ENCODE measurements at places on chromosomes 5 and 9.

DNA sequence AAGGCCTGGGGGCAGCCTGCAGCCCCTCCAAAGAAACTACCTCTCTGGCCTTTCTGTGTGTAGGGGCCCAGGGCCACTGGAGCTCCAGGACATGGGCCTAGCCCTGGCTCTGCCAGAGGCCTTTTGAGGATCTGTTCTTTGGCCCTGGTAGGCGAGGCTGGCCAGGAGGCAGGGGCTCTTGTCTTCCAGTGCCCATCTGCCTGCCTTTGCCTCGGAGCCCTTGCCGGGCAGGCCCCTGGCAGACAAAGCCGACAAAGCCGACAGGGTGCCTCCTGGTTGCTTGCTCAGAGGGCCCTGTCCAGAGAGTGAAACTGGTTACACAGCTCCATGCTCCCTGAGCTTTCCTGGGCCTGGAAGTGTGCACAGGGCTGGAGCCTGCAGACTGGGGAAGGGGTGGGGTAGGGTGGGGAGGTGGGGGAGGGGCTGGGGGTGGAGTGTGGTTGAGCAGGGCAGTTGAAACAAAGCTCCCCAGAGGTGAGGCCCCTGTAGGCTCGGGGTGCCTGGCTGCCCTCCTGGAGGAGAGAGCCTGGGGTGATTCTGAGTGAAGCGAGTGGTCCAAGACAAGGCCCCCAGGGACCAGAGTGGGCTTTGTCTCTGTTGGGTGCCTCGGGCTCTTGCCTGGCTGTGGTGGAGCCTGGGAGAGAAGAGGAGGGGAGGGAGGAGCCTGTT, 29.3 kb downstream of the PTPA start:
- no peak for DNase-seq

DNA sequence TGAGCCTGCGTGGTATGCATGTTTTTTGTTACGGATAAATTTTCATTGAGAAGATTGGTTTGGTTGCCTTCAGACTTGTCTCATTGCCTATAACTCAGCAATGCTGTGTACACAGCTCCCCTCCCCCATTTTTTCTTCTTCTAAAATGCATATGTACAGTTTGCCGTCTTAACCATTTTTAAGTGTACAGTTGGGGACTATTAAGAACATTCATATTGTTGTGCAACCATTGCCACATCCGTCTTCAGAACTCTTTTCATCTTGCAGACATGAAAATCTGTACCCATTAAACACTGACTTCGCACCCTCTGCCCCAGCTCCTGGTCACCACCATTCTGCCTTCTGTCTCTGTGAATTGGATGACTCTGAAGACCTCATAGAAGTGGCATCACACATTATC, 6.2 kb downstream of the EXOC3 start:
- DNase-seq = no peak

- no peak for DNase-seq
These were observed 37.7 kb downstream of the NSG2 start for GRCh38 chr5:174083056-174083827.

DNA sequence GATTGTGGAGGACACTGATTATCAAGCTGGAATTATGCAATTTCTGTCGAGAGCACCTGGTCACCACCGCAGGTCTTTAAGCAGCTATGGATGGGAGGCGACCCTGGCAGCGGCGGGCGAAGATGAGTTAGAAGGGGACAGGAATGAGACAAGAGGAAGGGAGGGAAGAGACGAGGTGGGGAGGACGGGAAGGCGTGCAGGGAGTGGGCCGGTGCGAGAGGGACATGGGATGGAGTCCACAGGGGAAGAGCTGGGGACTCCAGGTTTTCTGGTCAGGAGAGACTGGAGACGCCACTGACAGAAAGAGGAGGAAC, 192.3 kb downstream of the MELK start:
- DNase-seq = no peak

- DNase-seq = no peak
These were observed 235.0 kb downstream of the GOLPH3 start for GRCh38 chr5:31939151-31939550.

- DNase-seq = no peak
These were observed 5.6 kb upstream of the CAMK2A start for GRCh38 chr5:150295172-150295634.

- DNase-seq = peak; percentile 41
These were observed 21.3 kb upstream of the ZNF782 start for GRCh38 chr9:96875461-96876142.

GRCh38 chr9:112094948-112095681, 80.0 kb downstream of the SUSD1 start:
- no peak for DNase-seq

DNA sequence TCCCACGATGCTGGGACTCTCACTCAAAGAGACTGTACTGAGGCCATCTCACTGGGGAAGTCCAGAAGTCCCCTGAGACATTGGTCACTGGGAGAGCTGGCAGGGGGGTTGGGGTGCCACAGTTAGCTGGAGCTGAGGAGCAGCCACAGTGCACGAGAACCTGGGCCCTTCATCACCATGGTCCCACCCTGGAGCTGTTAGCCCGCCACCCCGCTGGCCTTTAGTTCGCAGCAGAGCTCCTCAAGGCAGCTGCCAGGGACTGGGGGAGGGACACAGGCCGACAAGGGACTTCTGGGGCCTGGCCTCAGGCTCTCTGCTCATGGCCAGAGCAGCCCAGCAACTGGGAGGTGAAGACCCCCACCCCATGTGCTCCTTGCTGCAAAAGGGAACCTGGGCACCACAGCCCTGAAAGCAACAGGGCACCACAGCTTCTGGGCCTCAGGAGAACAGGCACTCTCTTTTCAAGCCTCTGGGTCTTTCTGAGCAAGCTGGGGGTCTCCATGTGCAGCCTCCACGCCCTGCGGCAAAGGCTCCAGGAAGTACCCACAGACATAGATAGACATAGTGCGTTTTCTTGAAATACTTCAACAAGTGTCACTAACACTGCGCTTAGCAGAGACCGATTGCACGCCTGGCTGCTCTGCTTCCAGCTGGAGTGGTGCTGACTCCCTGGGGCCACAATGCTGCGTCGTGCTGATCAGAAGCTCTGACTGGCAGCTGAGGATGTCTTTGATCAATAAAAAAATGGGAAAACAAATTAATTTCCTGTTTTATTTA, 46.0 kb downstream of the VAV2 start:
- DNase-seq = no peak

- no peak for DNase-seq
These were observed 48.8 kb downstream of the LNPEP start for GRCh38 chr5:96984506-96985192.

DNA sequence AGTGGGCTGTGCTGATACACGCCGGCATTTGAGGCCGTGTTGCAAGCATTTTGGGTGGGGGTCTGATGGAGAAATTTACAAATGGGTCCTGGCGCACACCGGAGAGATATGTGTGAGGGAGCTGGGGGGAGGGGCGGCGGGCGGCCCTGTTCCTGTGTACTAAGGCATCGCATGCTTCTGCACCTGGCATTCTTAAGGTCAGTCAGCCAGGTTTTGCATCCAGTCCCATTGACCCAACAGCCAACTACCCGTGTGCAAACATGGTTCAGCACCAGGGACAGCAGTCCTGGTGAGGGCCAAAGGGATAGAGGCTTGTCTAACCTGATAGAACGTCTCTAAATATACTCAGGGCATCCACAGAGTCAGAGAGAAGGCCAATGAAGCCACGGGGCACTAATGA, 839 bp downstream of the GABRG2 start:
- no peak for DNase-seq

DNA sequence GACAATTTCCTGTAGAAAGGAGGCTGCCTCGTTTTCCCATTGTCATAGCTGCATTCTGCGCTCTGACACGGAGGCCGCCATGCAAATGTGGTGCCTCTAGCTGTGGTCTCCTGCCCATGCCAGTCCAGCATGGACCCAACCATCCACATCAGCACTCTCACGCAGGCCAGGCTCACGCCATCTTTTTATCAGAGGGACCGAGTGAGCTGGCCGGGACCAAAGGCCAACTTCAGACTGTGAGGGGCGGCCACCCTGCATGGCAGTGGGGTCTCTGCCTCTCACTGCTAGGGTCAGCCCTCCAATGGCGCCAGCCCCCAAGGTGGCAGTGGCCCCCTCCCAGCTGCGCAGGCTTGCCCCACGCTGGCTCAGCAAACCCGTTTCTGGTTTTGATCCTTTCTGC, 131.9 kb upstream of the LMX1B start:
- DNase-seq = no peak

DNA sequence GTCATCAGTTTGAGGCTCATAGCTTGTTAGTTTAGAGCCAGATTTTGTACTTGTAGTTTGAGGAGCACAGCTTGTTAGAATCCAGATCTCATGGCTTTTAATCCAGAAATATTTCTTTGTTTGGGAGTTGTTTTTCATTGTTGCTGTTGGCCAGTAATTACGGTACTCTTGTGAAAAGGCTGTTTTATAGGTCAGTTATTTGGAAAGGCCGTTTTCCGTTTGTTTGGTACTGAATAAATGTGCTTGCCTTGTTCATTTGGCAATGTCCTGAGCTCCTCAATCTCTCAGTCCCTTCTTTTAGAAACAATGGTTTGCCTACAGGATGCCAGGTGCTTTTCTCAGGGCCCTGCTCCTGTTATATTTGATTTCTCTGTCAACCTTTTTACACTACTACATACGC, 4.5 kb upstream of the MOB3B start:
- DNase-seq = no peak

DNA sequence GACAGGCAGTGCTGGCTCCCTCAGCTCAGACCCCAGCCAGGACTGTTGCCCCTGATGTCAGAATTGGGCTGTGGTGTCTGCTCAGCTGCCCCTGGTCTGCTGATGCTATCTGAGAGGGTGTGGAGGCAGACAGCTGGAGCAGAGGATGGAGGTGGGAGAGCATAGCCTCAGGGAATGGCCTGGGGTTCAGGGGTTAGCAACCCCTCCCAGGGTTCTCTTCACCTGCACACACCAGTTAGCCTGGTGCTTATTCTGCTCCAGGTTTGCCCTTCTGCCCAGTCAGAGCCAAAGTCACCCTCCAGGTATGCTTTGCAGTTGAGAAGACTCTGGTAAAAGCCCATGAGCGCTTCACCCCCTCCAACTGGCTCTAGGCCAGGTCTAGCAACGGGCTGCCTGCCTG, 109.8 kb downstream of the SAXO1 start:
- DNase-seq = no peak

DNA sequence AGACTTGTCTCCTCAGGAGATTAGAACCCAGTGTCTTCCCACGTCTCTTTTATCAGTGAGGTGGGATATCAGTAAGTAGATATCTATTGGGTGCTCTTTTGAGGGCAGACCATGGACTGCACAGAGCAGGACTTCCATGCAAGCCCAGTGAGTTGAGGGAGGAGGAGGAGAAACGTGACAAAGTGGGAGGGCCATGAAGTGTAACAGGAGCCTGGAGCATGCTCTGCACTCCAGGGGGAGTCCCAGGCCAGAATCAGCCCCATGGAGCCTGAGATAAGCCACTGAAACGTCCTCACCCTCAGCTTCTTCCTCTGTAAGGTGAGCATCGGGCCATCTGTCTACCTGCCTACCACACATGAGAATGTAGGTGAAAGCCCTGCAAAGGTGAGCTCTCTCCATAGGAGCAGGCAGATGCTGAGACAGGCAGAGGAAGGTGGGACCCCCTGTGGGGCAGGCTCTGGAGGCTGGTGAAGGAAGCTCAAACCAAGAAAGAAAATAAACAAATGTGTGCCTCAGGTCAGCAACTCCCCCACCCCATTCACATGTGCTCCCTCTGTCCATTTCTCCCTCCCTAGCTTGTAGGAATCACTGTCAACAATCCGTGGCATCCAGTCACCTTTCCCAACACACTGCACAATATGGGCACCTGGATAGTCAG, 87.4 kb downstream of the NRG2 start:
- DNase-seq = no peak

- DNase-seq = no peak
These were observed 14.5 kb upstream of the AFAP1L1 start for GRCh38 chr5:149257131-149257530.

- no peak for DNase-seq
These were observed 45.8 kb upstream of the STK32A start for GRCh38 chr5:147189109-147189424.

GRCh38 chr9:34457266-34458012, 931 bp downstream of the FAM219A start:
- no peak for DNase-seq

DNA sequence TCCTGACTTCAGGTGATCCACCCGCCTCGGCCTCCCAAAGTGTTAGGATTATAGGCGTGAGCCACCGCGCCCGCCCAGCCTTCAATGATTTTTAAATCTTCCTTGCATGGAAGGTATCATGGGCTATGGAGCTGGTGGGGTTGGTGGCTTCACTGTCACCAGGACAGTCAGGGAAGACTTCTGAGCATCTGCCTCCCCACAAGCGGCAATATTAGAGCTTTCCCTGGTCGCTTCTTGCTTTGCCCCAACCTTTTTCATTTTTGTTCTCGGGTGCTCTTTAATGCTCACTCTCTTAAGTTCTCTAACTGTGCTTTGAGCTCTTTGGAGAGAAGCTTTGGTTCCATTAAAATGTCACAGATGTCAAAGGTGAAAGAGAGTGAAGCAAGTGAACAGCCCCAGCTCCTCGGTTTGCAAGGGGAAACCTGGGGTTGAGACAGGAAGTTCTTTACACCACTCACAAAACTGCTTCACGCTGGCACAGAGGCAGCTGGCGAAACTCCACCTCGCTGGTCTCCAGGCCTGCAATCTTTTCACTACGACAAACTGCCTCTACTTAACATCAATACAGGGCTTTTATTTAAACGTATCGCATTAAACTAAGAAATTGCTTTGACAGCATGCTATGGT, 142.5 kb upstream of the RETREG1 start:
- DNase-seq = no peak

DNA sequence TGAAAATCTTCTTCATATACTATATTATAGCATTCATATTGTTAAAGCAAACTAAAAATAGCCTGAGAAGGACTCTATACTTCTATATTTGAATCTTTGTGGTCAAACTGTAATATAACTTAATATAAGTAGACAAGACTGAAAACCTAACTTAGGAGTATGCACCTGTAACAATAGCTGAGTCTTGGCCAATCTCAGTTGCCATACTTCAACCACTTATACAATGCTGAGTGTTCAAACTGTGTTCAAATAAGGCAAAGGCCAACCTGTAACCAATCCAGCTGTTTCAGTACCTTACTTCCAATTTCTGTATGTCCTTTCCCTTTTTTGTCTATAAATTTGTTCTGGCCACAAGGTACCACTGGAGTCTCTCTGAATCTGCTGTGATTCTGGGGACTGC, 1360.8 kb upstream of the CDH9 start:
- DNase-seq = no peak

GRCh38 chr5:178229861-178230260, 2.7 kb downstream of the PHYKPL start:
- DNase-seq = no peak

DNA sequence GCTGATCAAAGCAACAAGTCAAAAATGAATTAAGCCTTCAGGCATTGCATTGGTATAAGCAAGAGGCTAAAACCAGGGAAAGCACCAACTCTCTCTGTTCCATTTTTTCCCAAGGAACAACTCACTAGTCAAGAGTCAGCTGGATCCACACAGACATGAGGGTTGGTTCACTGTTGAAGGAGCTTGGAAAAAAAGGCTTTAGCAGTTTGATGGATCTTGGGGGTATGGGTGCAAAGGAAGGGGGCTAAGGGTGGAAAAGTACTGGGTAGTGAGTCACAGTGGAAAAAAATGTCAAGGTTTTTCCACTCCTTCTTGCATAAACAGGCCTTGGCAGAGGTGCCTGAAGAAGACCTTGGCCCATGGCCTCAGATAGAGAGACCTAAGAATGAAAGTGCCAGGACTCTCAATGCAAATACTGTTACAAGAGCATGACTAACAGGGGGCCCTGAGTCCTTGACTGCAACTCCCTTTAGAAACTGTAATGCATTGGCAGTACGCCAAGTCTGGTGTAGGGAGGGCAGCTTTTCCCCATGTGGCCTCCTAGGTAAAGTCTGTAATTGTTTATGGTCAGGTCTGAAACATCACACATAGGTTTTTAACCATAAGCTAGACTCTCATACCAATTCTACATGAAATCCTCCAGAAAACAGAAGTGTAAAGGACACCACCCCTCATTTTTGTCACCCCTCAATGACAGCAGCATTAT, 23.7 kb downstream of the ACTL7A start:
- peak; percentile 40 for DNase-seq
